ENCODE measurements at places on chromosomes 6 and 20.
A peak's percentile ranks its signal among the peaks of the same experiment; 100 is the strongest.

DNA sequence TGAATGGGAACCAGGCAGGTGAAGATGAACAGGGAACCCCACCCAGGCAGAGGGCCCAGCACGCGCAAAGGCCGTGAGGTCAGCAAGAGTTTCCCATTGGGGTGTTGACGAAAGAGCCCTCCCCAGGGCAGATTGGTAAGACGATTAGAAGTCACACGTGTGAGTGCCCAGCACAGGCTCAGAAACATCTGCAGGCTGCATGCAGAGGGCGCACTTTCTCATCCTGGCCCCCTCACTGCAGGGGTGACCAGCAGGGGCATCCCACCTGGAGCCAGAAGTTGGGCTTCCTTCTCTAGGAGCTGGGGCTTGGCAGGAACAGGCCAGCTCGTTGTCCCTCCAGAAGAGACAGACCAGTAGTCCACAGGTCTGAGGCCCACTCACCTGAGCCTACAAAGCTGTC is 38.4 kb downstream of the VSTM2L start:
- no peak for DNase-seq

GRCh38 chr6:15585760-15586214 is 77.0 kb downstream of the DTNBP1 start:
- no peak for DNase-seq

GRCh38 chr6:37820718-37821079 is 1.2 kb downstream of the ZFAND3 start:
- DNase-seq, result no peak

DNA sequence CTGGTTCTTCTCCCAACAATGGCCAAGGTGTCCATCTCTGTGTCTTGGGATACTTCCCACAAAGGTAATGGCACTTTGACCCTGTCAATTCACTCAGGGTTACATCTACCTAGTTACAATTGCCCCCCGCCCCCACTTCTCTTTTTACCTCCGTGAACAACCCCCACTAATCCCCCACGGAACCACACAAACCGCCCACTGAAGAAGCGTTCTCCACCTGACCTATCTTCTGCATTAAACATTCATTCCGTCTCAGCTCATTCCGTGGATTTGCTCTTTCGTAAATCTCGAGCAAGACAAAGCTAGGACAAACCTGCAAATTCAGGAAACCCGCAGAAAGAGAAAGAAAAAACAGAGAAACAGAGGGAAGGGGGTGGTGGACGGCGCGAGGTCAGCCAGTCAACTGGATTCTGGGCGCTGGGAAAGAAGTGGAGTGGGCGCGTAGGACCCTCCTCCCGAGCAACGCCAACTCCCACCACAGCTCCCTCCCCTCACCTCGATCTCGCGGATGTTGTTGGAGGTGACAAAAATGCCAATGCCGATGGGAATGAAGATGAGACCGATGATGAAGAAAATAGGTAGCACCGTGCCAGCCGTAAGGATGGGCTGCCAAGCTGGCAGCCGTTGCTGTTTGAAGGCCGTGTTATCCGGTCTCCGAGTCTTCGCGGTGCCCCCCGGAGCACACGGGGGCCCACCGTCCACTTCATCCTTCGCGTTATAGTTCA is 523 bp downstream of the TMEM30A start:
- no peak for DNase-seq

GRCh38 chr20:36017048-36017951 is 48.9 kb downstream of the CNBD2 start:
- no peak for DNase-seq

GRCh38 chr20:58099956-58100730 is 128.3 kb downstream of the ANKRD60 start:
- DNase-seq, result no peak

GRCh38 chr6:104995989-104996617 is 39.2 kb downstream of the LIN28B start:
- DNase-seq, result no peak

GRCh38 chr20:51409192-51409880 is 133.2 kb downstream of the NFATC2 start:
- DNase-seq, result no peak

GRCh38 chr20:1171461-1172093 is 13.2 kb downstream of the TMEM74B start:
- DNase-seq, result no peak

- no peak for DNase-seq
Observed at GRCh38 chr20:57735831-57736737, 26.3 kb upstream of the PMEPA1 start.

GRCh38 chr20:45426320-45427016 is 10.5 kb downstream of the PIGT start:
- DNase-seq, result no peak

DNA sequence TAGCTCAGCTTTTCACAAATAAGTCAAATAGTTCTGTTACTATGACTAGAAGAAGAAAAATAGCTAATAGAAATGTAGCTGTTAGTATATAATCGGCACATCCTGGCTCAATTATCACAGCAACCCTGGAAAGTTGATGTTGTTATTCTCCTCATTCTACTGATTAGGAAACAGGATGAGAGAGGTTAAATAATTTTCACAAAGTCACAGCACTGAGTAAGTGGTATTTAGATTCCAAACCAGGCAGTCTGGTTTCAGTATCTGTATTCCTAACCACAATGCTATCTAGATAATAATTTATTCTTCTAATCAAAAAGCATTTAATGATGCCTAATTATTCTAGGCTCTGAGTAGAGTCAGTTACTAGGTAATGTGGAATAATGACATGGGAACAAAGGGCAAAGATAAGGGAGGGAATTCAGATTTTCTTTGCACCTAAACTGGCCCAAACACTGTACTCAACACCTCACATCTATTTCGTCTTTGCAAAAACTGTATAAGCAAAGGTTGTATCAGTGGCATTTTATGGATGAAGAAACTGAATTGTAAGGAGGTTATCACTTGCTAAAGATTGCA is 51.3 kb downstream of the PDE7B start:
- DNase-seq, result no peak

- DNase-seq, result no peak
Observed at GRCh38 chr6:96157018-96157565, 141.3 kb downstream of the FUT9 start.

GRCh38 chr6:90274451-90275030 is 22.1 kb downstream of the BACH2 start:
- DNase-seq, result no peak

DNA sequence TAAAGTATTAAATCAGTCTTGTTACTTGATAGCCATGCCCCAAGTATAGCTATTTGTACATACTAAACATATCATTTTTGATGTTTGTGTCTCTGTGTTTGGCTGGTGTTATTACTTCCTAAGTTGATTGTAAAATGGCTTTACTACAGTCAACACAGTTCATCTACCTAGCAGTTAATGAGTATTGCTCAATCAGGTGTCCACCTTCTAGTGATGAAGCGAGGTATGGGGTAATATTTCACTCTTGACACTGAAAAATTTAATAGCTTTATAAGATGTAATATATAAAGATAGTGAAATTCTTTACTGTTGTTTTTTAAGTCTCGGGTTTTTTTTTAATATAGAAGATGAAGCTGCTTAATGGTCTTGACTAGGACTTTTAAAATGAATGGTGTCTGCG is 18.9 kb downstream of the TMEM14A start:
- no peak for DNase-seq

DNA sequence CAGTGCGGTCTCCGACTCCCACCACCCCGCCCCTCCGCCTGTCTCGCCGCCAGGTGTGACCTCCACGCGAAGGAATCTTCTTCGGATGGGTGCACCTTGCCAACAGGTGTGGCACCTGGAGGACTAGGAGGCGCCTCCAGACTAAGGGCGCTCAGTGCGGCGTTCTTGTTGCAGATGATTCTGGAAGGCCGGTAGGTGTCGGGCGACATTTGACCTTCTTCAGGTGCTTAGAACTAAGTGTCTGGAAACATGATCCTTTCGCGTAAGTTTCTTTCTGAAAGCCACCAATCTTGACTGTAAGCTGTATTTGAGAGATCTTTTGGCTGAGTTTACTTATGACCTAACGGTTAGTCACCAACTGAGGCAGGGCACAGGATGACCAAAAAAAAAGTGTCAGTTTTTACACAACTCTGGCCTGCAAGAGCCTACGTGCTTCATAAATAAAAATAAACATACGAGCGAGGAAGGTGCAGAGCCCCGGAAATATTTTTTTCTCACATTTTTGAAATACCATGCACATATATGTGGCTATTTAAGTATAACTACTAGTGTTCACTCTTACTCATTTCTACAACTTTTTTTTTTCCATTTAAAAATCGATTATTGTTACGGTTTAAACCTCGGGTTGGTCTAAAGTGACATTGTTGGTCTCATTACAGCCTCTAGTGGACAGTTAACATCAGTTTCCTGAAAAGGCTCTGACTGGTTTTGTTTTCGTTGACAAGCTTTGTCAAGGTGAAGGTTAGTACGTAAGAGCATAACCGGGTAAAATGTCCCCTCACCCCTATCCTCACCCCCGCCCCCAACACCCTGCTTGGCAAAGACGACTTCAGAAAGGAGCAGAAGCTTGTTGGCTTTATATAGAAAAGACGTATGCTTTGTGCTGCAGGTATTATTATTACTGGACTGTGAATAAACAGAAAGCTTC is 1.6 kb upstream of the ATXN1 start:
- DNase-seq, result peak; percentile 31

- peak; percentile 4 for DNase-seq
Observed at GRCh38 chr20:1005452-1006027, 3.4 kb upstream of the RSPO4 start.

GRCh38 chr6:98840996-98841513 is 6.7 kb downstream of the POU3F2 start:
- no peak for DNase-seq

All from NCI-H2029 treated with DMSO at 0.1 percent for 48 hours (cell line).